ENCODE measurements at places on chromosomes 1 and 21.

DNA sequence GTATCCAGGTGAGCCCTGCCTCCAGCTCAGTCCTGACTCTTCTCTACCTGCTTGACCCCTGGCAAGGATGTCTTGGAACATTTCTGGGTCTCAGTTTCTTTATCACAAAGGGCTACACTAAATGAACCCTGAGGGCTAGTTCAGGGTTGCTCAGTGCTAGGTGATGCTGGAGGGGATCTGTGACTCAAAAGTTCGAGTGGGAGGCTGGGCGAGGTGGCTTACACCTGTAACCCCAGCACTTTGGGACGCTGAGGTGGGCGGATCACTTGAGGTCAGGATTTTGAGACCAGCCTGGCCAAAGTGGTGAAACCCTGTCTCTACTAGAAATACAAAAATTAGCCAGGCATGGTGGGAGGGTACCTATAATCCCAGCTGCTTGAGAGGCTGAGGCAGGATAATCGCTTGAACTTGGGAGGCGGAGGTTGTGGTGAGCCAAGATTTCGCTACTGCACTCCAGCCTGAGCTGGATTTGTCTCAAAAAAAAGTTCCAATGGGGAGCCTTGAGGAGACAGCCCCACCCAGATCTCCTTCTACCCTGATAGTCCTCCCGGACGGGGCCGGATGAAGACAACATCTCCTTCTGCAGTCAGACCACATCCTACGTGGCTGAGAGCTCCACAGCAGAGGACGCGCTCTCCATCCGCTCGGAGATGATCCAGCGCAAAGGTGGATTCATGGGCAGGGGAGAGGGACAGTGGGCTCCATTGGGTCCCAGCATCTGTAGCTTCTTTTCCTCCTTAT lies 48.9 kb downstream of the YARS1 start:
- DNase-seq = peak; percentile 61

DNA sequence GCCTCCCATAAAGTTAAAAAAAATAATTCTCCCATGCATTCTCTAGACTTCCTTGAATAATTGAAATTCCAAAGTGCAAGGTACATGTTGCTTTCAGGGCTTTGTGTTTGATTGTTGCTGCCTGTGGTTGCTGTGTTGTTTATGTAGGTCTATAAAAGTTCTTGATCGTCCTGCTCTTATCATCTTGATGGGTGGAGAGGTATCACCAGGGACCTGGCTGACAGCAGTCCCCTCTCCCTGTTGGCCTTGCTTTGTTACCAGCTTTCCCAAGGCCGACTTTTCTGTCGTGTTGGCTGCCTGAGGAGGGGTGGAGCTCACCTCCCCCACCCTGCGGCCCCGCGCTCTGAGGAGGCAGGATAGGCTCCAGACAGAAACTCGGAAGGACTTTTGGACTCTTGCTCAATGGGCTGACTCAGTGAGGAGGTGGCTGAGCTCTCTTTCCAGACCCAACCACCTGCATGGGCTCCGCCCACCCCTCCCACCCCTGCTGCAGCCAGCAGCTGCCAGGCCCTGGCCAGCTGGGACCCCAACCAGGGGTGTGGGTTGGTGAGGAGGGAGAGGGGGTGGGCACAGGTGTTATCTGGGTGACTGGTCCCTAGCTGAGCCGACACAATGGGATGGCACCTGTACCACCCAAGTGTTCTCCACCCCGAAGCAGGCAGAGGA lies 2.0 kb downstream of the INAVA start:
- DNase-seq = peak; percentile 43

DNA sequence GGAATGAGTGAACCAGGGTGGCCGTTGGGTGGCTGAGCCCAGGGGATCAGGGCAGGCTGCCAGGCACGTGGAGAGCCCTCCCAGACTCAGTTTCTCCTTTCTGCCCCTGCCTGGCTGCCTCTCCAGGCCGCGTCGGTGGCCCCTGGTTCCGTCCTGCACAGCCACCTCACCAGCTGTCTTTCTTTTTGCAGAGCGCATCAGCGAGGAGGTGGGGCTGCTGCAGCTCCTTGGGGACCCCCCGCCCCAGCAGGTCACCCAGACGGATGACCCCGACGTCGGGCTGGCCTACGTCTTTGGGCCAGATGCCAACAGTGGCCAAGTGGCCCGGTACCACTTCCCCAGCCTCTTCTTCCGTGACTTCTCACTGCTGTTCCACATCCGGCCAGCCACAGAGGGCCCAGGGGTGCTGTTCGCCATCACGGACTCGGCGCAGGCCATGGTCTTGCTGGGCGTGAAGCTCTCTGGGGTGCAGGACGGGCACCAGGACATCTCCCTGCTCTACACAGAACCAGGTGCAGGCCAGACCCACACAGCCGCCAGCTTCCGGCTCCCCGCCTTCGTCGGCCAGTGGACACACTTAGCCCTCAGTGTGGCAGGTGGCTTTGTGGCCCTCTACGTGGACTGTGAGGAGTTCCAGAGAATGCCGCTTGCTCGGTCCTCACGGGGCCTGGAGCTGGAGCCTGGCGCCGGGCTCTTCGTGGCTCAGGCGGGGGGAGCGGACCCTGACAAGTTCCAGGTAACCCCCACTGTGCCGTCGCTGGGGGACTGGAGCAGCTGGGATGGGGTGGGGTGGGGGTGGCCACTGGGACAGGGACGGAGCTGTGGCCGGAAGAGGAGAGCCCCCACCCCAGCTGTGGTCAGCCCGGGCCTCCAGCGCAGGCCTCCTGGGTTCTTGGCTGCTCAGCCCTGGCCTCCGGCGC lies 63.3 kb downstream of the COL18A1 start:
- DNase-seq = peak; percentile 66

GRCh38 chr1:10515301-10515975 lies 40.7 kb downstream of the PEX14 start:
- no peak for DNase-seq

- no peak for DNase-seq
Measured at GRCh38 chr21:15255261-15255660, 190.5 kb upstream of the NRIP1 start.

- DNase-seq = no peak
Measured at GRCh38 chr21:41650526-41651145, 116.2 kb downstream of the RIPK4 start.

DNA sequence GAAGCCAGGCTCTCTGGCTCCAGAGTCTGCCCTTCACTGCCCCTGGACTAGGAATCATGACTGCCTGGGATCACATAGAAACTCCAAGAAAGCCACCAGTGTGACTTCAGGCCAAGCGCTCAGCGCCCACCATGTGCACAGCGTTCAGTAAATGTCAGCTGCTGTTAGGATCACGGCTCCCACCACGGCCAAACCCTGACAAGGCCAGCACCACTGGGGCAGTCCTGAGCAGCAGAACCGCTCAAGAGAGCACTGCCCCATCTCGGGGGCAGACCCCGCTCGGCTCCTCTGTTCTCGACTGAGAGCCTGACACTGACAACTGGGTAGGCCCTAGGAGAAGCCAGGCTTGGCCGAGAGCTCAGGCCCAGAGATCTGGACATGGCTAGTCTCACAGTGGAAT lies 10.0 kb downstream of the CAPZB start:
- no peak for DNase-seq

DNA sequence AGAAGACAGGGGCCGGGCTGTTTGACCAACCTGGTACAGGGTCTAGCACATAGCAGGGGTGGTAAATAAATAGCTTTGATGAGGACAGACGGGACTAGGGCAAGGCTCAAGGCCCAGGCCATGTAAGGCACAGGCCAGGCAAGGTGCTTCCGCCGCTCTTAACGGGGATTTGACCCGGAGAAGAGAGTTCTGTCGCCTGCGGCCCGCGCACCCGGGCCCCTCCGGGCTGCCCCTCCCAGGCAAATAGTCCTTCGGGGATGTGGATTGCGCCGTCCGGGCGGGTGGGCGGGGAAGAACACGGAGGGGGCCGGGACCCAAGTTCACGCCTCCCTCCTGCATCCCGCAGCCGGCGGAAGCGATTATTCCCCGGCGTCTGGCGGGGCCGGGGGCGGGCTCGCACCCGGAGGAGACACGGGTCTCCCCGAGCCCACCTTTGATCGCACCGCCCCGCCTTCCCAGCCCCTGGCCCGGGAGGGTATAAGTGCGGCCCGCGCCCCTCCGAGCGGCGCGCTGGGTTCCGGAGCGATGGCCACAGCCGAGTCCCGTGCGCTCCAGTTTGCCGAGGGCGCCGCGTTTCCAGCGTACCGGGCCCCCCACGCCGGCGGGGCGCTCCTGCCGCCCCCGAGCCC lies at the start of gene MIXL1:
MIXL1 (plus strand) TSS at position 508 of the 629 bp plus-strand sequence; CDS start at position 526, 18 bp downstream.
- no peak for DNase-seq
